Neural crest cell (in vitro differentiated cells): ENCODE measurements at places on chromosomes 7 and 10. TPM values are rescaled to one million over a fixed set of nuclear protein-coding genes. Genes with fewer than 3 reads are reported as not detected.
A peak's percentile ranks its signal among the peaks of the same experiment; 100 is the strongest.

DNA sequence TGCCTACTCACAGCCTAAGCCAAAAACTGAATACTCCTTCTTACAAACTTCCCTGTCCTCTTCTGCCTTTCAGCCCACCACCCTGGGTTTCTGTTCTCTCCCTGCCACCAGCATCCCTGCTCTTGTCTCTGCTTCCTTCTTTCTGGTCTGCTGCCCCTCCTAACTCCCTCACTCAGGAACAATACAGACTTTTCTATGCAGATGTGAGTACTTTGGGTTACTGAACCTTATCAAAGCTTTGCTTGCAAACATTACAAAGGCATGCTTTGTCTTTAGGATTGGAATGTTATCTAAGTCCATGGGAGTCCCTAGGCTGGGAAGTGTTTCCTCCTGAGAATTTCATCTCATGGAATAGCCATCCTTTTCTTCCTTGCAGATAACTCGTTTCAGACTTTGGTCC is 28.9 kb downstream of the CNNM1 start:
- H3K36me3 ChIP-seq, result no peaks in the 10 kb centered on the region
- peaks cover 14% of the 10 kb centered on the region for H3K27me3 ChIP-seq
- H3K27ac ChIP-seq, result peak overlapping the region; percentile 44
- no peak overlapping the region for H3K4me3 ChIP-seq
- DNase-seq, result no peak
- peaks cover 5% of the 10 kb centered on the region for H3K4me1 ChIP-seq

TFPI2 gene
- 0.84 and 0.86 TPM in 2 replicates for total RNA-seq

DNAJC30 gene
- 11.1 and 11.4 TPM in 2 replicates for total RNA-seq

TDRD1 gene
- total RNA-seq, result not detected in 2 replicates

- H3K27me3 ChIP-seq, result no peaks in the 10 kb centered on the region
- H3K4me1 ChIP-seq, result no peaks in the 10 kb centered on the region
- no peak overlapping the region for H3K27ac ChIP-seq
- H3K36me3 ChIP-seq, result peaks cover 2% of the 10 kb centered on the region
- DNase-seq, result no peak
Observed at GRCh38 chr7:30322271-30323005, 38.0 kb downstream of the ZNRF2 start.

GRCh38 chr7:12221414-12221813 is 10.3 kb downstream of the TMEM106B start:
- no peak for DNase-seq
- peaks cover 40% of the 10 kb centered on the region for H3K36me3 ChIP-seq
- no peaks in the 10 kb centered on the region for H3K27me3 ChIP-seq

DNA sequence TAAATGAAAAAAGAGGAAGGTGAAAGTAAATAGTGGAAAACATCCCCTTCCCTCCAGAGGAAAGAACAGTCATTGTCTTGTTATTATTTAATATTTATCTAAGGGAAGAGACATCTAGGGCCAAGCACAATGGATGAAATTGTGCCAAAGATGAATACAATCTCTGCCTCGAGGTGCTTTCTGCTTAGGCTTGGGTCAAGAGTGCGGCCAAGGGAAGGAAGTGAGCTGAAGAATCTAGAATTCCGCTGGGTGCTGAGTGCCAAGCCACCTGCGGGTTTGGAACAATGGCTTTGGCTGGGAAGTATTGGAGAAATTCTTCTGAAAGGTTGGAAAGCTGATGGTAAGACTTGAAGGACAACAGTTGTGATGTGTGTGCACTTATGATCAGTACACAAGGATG is 531.3 kb upstream of the FZD8 start:
- no peak overlapping the region for H3K4me3 ChIP-seq

GRCh38 chr7:2022021-2022409 is 210.7 kb downstream of the MAD1L1 start:
- H3K4me3 ChIP-seq, result no peak overlapping the region
- DNase-seq, result no peak
- no peaks in the 10 kb centered on the region for H3K27me3 ChIP-seq
- no peak overlapping the region for H3K27ac ChIP-seq
- H3K36me3 ChIP-seq, result peaks cover 24% of the 10 kb centered on the region

- no peak for DNase-seq
- peaks cover 7% of the 10 kb centered on the region for H3K4me1 ChIP-seq
- no peaks in the 10 kb centered on the region for H3K27me3 ChIP-seq
- peaks cover 3% of the 10 kb centered on the region for H3K36me3 ChIP-seq
- no peak overlapping the region for H3K4me3 ChIP-seq
Observed at GRCh38 chr10:393787-394438, 258.7 kb downstream of the ZMYND11 start.

DNA sequence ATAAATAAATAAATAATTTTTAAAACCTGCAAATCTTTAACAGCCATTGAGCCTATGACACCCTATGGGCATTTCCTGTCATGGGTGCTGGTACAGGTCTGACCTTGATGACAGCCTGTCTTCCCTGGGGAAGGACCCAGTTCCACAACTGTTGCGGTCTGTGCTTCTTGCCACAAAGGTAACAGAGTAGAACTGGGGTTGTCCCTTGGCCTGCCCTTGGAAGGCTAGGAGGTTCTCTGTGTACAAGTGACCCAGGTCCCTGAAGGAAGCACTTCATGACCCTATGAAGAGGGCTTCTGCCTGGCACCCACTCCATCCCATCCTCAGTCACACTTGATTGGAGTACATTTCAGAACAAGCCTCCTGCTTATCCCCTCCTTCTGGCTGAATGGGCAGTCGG is 66.9 kb downstream of the OGDH start:
- no peaks in the 10 kb centered on the region for H3K27me3 ChIP-seq
- no peak for DNase-seq
- H3K4me3 ChIP-seq, result no peak overlapping the region
